Hepatic stellate cell (primary cell): ENCODE measurements at places on chromosomes 3 and 15.

- DNase-seq, result peak; percentile 64
These were observed 36.8 kb upstream of the KLHL25 start for GRCh38 chr15:85831415-85832113.

GRCh38 chr3:184889312-184889904 lies 77.4 kb downstream of the VPS8 start:
- no peak for DNase-seq

DNA sequence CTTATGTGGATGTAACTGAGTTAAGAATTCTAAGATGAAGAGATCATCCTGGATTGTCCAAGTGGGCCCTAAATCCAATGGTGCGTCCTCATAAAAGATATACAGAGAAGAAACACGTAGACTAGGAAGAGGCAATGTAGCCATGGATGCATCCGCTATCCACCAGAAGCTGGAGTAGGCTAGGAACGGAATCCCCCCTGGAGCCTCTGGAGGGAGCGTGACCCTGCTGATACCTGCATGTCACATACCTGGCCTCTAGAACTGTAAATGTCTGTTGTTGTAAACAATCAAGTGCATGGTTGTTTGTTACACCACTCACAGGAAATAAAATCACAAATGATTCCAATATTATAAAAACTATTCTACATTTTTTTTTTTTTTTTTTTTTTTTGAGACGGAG lies 254.5 kb upstream of the RORA start:
- no peak for DNase-seq

- peak; percentile 60 for DNase-seq
These were observed at the start of gene PDE8A for GRCh38 chr15:84981711-84982300. TSS of gene PDE8A (plus strand) at chr15:84981856. CDS start at chr15:84982163, 307 bp downstream.

- no peak for DNase-seq
These were observed 1135.7 kb downstream of the IGSF11 start for GRCh38 chr3:117898722-117899522.

DNA sequence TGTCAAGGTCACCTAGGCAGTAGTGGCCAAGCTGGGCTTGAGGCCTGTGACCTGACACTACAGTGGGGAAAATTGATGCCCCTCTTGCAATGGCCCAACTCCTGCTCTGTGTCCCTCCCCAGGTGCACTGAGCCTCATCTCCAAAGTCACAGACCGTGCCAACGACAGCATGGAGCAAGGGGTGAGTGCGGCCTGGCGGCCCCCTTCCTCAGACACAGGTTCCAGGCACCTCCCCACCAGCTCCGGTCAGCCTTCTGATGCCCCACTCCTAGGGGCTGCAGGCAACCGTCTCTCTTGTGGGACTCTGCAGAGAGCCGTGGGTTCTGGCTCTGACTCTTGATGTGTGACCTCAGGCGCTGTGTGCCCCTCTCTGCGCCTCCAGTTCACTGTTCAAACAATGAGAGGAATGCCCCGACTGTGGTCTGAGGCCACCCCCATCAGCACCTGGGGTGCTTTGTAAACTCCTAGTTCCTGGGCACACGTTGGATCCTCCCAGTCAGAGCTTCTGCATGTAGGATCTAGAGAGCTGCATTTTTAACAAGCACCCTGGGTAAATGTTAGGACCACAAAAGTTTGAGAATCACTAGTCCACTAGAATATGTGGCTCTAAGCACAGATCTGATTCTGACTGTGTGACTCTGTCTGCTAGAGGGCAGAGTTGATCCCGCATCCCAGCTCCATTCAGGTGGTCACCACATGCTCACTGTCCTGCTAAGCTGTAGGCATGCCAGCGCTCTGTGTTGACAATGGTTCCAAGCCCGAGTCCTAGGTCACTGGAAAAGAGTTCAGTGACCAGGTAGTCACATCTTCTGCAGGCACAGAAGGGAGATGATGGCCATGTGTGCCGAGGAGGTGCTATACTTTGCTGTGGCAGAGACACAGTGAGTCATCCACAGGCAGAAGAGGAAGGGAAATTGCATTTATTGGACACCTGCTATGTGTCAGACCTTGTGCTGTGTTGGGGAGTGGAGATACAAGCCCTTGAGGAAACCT lies 46.2 kb upstream of the NR2C2 start:
- DNase-seq, result no peak

DNA sequence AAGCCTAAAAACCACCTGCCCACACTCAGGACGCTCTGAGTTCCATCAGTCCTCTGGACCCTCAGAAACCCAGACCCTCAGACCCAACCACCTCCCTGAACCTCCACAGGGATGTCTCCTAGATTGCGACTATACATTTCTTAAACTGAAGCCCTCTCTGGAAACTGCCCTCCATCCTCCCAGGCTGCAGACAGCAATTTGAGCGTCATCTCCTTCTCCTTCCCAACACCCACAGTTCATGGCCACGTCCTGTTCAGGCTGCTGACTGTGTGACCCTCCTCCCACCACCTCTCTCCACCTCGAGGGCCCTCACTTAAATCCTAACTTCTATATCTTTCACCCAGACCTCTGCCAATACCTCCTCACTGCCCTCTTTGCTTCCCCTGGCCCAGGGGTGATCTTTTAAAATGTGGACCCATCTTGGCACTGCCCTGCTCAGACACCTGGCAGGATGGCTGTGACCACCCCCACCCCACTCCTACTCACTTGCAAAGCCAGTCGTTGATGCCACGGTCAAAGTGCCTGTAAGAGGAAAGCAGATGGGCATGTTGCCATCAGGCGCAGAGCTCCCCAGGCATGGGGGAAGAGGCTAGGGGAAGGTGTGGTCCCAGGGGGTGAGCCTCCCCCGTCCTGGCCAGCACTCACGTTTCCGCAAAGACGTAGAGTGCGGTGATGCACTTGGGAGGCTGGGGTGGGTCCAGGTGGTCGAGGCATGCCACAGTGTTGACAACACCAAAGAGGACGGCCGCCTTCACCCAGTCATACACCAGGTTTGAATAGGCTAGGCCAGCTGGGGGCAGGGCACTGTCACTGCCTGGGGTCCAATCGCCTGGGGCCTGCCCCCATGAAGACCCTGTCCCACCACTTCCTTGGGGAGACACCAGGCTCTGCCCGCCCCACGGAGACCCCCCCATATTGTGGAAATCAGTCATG lies 6.0 kb downstream of the HHATL start:
- DNase-seq, result no peak

DNA sequence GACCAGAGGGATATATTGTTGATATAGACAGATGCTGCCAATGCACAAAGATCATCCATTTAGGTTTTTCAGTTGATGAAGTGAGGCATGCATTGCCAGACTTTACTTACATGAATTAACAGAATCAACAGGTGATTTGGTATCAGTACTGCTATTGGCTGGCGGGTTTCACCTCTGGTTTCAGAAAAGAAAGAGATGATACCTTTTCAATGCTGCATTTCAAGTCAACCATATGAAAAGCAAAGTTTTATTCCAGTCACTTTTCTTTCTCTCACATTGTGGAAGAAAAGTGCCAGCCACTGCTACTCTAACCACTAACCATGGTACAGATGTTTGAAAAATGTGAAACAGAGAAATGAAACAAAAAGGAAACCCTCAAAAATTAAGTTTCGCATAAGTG lies 289.1 kb downstream of the TIGIT start:
- no peak for DNase-seq

DNA sequence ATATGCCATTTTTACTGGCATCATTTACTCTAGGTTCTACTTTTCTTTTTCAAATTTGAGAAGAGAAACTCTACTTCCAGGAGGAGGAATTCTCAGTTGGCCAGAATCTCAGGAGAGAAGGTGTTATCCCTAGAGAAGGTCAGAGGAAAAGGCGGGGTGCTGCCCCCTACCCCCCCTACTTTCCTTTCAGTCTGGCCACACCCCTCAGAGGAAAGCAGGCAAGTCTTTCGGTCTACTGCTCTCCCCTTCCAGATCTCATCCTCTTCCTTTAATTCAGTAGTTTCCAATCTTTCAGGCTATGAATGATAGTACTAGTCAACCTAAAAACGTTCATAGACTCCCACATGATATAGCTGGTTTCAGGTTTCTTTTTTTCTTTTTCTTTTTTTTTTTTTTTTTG lies 366.5 kb upstream of the TBL1XR1 start:
- no peak for DNase-seq

- no peak for DNase-seq
These were observed 632 bp upstream of the DHX36 start for GRCh38 chr3:154324919-154325318.

- no peak for DNase-seq
These were observed 54.5 kb downstream of the ZMAT3 start for GRCh38 chr3:179016979-179017670.

- DNase-seq, result no peak
These were observed 40.5 kb downstream of the RAB11A start for GRCh38 chr15:65909831-65910230.

- no peak for DNase-seq
These were observed 181.8 kb downstream of the RYR3 start for GRCh38 chr15:33492434-33493052.

DNA sequence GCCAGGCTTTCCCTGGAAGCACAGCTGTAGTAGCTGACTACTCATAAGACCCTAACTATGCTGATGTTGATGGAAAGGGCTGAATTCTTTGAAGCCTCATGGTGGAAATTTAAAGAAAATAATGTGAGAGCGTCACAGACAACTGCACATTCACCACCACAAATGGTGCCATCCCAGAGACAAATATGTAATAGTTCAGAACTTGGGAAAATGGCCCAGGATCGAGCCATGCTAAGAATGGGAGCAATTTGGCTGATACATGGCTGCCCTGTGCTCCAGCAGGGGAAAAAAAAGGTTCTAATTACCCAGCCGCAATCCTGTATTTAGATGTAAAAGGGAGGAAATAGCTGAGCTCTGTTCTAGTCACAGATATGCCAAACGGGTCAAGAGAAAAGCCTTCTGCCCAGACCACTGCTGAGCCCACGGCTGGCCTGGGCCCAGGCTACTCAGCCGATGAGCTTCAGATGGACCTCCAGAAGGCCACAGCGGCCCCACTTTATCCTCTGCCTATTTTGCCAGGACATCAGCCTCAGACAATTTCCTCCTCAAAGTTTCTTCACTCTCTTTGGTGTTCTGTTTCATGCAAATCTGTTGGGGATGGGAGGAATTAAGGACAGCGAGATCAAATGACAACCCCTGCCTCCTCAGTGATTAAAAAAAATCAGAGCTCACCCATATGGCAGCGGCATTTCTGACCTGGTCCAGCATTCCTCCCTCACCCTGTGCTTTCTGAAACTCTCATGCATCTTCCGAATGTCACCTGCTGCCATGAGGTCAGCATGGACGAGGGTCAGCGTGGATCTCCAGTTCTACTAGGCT lies 54.5 kb upstream of the MEX3B start:
- DNase-seq, result no peak

GRCh38 chr3:23889386-23889785 lies 27.4 kb downstream of the NKIRAS1 start:
- no peak for DNase-seq

- no peak for DNase-seq
These were observed 225.4 kb upstream of the SOX2 start for GRCh38 chr3:181486141-181486885.

- DNase-seq, result no peak
These were observed 28.5 kb downstream of the ARHGEF3 start for GRCh38 chr3:56772952-56773938.

- DNase-seq, result no peak
These were observed 276.3 kb upstream of the DNAJC19 start for GRCh38 chr3:181265750-181266333.

GRCh38 chr3:100526613-100527346 lies 34.4 kb downstream of the TMEM45A start:
- no peak for DNase-seq

DNA sequence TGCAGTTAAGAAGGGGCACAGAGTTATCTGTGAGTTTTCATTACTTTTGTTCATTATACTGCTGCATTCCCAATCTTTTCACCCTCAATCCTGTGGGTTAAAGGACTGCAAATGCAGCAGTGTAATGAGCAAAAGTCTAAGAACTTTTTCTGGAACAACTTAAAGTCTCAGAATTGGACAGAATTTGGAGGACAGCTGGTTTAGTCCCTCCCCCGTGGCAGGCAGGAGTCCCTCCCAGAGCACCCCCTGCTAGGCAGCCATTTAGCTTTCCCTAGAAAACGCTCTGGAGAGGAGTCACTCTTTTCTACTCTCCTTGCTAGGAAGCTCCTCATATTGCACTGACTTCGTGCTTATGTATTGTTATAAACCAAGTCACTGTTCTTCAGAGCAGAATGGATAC lies 156.3 kb upstream of the UBE2E1 start:
- no peak for DNase-seq

DNA sequence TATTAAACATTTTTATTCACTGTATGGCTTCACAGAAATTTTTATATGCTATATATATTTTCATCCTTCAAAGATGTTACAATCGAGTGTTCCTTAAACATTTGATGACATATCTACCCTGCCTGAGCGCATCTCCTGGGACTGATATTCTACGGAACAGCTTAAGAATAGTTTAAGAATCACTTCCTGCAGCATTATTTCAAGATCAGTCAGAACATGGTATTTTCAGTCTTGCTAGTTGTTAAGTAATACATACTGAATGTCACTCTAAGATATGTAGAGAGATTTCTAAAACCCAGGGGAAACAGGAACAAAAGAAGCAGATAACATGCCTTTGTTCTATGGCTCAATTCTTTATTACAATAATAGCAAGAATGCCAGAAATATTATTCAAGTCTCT lies 8.7 kb downstream of the COL8A1 start:
- DNase-seq, result no peak

DNA sequence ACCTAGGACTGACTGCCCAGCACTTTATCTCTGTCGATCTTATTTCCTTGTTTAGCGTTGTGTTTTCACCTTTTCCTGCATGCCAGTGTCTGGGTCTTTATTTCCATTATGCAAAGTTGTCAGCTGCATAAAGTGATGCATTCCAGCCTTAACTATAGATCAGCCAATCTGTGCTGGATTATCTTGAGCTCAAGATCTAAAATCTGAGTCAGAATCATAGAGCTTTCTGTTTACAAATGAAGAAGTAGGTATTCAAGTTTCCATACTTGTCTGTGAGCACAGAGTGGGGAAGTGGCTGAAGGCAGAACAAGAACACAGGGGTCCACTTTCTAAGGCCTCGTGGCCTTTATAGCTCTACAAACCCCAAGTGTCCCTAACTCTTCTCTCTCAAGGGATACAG lies 82.4 kb upstream of the PLCL2 start:
- DNase-seq, result no peak

- DNase-seq, result no peak
These were observed 106.5 kb downstream of the CACNA2D3 start for GRCh38 chr3:54228806-54229205.

GRCh38 chr3:154244644-154245043 lies 79.6 kb downstream of the DHX36 start:
- peak; percentile 17 for DNase-seq

GRCh38 chr3:23959135-23959900 lies 14.2 kb downstream of the NR1D2 start:
- DNase-seq, result peak; percentile 50

DNA sequence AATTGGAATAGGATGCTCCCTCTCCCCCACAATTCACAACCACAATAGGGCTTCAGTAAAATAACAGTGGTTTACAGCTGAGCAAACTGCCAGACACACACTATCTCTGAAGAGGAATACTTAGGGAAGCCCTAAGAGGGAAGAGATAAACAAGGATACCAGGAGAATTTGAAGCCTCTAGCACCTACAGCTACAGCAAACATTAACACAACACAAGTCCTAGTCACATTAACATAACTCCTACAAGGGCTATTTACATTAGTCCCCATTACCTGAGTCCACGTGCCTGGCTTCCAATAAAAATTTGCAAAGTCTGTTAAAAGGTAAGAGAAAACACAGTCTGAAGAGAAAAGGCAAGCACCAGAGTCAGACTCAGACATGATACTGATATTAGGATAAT lies 346.9 kb upstream of the CDIN1 start:
- DNase-seq, result no peak

GRCh38 chr3:104032283-104032682 lies 1334.4 kb upstream of the ALCAM start:
- DNase-seq, result no peak

GRCh38 chr3:86991482-86991815 lies 500 bp upstream of the VGLL3 start:
- no peak for DNase-seq

GRCh38 chr15:91099616-91099994 lies 452 bp upstream of the SV2B start:
- DNase-seq, result no peak
